ENCODE measurements at places on chromosomes 2 and 18.

GRCh38 chr18:38693104-38693503 is 1127.5 kb upstream of the CELF4 start:
- no peak for DNase-seq

GRCh38 chr2:105112345-105112744 is 74.5 kb downstream of the MRPS9 start:
- no peak for DNase-seq

GRCh38 chr2:170905864-170906263 is 23.2 kb upstream of the GORASP2 start:
- no peak for DNase-seq

DNA sequence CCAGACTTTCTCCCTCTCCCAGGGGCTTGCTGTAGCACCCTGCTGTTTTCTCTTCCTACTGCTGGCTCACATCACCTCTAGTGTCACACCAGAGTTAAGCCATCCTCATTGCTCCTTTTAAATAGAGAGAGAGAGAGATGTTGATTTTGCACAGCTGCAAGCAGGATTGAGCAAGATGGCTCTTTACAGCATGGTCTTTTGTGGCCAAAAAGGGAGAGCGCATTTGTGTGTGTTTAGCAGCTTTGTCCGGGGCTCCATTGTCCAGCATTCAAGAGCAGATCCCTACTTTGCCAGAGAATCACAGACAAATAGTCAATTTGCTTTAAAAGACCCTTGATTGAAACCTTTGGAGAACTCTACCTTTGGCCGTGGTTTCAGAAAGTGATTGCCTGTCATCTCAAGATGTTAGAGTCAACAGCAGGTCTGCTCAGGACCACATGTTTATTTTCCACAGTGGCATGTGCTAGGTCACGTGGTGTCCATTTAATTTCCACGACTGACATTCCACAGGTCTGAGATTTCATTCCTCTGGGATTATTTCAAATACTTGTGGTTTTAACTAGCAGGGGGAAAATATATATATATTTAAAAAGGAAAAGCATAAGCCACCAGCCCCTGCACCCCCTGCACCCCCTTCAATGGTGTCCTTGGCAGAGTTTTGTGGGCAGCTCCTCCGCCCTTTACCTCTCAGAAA is 359.9 kb upstream of the SLC14A2 start:
- DNase-seq: no peak

DNA sequence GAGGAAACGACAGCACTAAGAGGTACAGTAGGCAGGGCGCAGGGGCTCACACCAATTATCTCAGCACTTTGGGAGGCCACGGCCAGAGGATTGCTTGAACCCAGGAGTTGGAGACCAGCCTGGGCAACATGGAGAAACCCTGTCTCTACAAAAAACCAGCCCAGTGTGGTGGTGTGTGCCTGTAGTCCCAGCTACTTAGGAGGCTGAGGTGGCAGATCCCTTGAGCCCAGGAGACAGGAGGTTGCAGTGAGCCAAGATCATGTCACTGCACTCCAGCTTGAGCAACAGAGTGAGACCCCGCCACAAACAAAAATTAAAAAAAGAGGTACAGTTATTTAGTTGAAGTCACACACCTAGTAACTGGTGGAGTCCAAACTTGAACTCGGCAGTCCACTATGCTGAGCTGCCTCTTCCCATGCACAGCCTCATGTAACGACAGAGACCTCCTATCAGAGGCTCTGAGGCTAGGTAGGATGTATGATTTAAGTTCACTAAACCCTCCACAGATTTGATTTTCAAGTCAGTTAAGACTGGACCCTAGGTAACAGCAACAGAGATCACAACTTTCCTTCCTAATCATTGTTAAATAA is 8.7 kb downstream of the STK17B start:
- DNase-seq: no peak

DNA sequence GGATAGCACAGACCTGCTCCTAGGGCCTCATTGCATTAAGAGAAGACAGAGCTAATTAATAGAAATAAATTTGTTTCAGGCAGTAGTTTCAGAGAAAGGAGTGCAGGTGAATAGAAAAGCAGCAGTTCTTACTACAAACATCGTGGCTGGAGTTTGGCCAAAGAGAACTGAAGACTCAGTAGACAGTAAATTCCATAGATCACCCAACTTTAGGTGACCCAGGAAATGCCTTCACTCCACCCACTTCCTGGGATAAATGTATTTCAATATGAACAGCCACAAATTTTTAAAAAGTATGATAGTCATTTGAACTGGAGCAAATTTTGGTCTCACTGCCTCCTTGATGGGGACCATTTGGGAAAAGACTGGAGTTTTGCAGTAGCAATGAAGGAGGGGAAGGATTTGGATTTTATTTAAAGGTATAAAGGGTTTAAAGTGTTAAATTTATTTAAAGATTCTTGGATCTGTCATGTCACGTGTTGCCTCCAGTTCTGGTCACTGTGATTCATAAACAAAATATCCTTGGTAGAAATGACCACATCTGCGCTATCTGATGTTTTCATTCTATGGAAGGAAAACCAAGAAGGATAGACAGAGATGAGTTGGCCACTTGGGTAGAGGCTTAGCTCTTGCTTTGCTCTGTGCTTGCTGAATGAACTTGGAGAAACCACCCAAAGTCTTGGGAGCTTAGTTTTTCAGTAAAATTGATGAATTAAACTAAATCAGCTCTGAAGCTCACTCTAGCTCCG is 390.2 kb downstream of the THSD7B start:
- DNase-seq: no peak

DNA sequence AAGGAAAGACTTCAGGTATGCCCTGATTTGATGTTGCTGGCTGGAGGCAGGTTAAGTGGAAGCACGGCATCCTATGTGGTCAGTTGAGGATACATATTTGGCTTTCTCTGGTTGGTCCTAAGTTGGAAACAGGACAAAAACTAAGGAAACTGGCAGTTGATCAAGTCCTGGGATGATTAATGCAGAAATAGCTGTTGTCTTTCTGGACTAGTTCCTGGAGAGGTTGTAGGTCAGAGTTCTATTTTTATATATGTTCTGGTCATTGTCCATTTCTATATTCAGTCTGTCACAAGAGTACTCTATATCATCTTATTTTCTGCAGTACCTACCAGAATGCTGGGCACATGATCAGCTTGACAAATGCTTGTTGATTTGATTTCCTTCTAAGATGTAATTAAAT is 4.0 kb upstream of the SLC35F5 start:
- DNase-seq: no peak

DNA sequence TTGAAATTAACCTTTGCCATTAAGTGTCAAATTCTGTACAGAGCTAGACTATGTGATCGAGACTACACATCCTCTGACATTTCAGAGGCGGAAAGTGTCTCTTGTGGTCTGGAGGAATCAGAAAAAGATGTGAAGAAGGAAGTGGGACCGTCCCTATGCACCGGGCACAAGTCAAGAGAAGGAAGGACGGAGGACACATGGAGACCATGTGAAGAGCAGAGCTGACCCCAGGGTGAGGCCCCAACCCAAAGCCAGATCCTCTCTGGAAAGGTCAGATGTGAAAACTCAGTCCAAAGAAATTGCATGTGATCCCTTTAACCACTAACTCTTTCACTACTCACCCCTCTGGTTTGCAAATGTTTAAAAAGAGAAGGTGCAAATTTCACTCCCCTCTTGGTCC is 92.4 kb downstream of the PID1 start:
- no peak for DNase-seq

DNA sequence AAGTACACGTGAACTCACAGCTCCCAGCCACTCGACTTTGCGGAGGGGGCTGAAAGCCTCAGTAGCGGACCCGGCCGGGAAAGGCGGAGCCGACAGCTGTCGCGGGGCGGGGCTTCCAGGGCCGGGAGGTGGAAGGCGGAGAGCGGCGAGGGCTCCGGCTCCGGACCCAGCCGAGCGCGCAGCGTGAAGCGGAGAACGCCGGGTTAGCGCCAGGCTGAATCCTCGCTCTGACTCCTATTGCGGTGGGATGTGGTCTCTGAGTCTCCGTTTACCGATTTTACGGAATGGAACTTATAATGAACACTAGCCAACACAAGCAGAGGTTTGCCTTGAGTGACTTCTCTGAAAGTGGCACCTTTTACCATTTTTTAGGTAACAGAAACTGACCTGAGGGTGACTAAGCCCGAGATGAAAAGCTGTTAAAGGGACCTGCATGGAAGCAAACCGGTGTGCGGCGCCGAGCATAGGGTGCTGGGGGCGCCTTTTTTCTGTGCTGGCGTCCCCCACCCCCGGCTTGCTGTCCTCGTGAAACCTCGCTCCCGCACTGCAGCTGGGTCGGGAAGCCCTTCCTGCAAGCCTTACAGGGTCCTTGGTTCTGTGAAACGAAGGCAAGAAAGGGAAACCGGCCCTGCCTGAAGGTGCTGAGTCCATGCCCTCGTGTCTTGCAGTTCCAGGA is 72.9 kb downstream of the EN1 start:
- no peak for DNase-seq

DNA sequence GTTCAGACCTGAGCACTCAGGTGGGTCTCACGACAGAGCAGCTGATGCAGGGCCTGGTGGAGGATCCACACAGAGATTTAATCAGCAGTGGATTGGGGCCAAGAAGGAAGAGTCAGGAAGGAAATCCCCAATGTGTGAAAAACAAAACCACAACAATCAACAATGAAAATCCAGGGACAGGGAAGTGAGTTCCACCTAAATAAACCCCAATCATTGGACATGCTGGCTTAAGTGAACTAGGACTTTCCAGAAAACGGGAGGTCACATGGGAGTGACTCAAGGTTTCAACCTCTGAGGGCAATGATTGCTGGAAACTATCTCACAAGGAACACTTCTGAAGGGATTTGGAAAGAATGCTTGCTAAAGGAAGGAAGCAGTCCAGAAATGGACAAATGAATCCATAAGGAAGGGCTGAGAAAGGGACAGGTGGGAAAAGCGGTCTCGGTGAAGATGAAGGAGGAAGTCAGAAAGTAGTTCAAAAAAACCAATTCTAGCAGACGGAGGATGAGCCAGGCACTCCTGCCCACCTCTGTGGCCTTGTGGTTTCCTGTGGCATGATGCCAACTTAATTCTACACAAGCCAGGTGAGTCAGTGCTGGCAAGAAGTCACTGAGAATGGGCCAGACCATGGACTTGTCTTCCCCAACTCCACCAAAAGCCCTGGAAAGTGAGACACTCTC is 15.4 kb upstream of the XDH start:
- DNase-seq: no peak

DNA sequence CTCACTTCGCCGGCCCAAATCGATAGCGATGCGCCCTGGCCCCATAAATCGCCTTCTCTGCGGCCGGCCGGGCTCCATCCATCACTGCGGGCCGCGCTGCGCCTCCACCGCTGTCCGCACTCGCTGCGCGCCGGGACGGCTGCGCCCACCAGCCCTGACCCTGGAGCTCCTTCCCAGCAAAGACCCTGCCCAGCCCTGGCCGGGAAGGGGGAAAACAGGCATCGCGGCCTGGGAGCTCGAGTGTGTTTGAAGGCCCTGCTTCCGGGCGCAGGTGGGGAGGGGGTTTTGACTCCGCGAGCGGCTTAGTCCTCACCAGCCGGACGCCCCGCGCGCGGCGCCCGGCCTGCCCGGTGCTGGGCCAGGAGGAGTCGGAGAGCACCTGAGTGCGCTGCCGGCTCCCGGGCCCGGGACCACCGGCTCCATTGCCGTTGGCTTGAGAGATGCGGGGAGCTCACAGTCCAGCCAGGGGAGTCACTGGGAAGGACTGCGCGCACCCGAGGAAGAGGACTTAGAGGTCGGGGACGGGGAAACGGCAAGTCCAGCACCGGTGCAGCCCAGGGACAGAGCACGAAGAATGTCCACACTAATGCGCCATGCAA is 1.1 kb downstream of the PAX8 start:
- DNase-seq: peak; percentile 26

- DNase-seq: no peak
Observed at GRCh38 chr18:13267431-13267873, 48.9 kb downstream of the LDLRAD4 start.

GRCh38 chr2:222693837-222694236 is 22.4 kb downstream of the MOGAT1 start:
- DNase-seq: no peak

DNA sequence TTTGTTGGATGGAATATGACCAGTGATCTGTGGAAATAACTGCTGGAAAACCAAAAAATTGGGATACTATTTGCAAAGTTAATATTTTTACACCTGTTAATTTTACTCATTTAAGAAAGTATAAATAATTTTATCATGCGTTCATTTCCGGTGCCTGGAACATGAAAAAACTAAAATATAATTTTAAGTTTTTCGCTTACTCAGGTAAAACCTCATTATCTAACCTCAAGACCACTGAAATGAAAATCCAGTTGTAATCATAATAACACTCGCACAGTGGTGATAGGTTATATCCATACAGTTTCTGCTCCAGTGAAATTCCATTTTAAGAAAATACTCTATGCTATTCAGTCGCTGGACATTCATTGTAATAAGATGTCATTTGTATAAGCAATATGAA is 517.9 kb downstream of the DPP10 start:
- DNase-seq: no peak

- no peak for DNase-seq
Observed at GRCh38 chr18:62379051-62379450, 53.9 kb downstream of the TNFRSF11A start.

GRCh38 chr2:84181927-84182326 is 277.2 kb downstream of the SUCLG1 start:
- DNase-seq: no peak

DNA sequence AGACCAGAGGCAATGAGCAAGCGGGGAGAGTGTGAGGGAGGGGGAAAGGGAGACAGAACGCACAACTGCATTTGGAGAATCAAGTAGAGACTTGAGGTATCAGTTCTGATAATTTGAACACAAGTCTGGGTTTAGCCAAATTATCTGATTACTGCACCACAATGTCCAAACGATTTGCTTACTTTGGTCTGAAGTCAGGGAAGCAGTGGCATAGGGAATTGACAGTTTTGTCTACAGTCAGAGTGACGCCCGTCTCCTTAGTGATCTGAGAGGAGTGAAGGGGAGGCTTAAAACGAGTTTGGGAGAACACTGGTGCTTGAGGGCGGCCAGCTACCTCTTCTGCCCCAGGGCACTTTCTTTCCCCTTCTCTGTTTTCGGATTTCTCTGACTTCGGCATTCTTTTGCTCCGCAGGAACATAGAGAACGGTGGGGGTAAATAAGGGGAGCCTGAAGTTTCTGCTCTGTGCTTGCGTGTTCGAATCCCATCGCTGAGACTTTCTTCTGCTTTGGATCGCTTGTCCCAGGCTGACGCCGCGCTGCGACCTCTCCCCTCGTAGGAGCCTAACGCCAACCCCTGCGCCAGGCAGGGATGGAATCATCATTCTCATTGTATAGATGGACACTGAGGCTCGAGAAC is 2.9 kb upstream of the DLX2 start:
- DNase-seq: no peak

GRCh38 chr18:79640875-79641274 is 38.7 kb upstream of the CTDP1 start:
- DNase-seq: no peak

DNA sequence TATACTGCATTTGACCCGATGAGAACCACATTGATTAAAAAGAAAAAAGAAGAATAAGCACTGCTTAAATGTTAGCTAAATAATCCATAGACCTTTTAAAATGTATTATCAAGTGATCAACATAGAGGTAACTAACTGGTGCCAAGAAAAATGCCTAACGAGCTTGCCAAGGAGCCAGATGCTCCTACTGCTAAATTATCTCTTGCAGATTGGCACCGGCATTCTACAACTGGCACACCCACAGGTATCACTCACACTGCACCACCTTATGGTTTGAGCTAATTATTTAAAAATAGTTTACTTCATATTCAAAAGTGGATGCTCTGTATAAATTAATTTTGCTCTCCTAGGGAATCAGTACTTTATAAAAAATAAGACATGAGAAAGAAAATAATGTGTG is 341.6 kb upstream of the CDH7 start:
- no peak for DNase-seq

GRCh38 chr2:126664234-126664633 is 8.3 kb downstream of the GYPC start:
- peak; percentile 55 for DNase-seq

Data from B cell (primary cell).